Fibroblast of upper back skin (primary cell): ENCODE measurements at places on chromosomes 7 and 10.

GRCh38 chr10:63929831-63930467 lies 408.7 kb downstream of the REEP3 start:
- DNase-seq, result no peak

- no peak for DNase-seq
These were observed 38.4 kb upstream of the LRRC4 start for GRCh38 chr7:128069373-128070364.

DNA sequence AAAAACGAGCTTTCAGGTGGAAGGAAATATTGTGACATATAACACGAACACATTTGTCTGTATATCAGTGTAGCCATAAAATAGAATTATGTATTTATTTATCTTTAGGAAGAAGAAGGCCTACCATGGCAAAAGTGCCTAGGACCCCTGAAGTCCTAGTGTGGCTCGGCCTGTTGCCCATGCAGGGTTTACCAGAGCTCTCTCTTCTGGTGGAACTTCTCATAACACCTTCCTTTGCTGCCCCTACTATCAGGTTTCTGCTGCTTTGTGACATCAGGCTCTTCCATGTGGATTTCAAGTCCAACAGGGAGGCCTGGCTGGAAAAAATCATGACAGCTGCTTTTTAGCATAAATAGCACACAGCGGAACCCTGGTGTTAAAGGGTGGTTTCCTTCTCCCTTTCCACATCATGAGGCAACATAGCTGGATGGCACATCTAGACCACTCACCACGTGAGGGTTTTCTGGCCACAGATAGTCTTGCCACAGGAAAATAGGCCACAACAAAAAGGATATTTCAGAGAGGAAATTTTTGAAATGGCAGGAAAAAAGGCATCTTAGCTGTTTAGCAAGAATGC lies 44.8 kb upstream of the ADO start:
- no peak for DNase-seq

DNA sequence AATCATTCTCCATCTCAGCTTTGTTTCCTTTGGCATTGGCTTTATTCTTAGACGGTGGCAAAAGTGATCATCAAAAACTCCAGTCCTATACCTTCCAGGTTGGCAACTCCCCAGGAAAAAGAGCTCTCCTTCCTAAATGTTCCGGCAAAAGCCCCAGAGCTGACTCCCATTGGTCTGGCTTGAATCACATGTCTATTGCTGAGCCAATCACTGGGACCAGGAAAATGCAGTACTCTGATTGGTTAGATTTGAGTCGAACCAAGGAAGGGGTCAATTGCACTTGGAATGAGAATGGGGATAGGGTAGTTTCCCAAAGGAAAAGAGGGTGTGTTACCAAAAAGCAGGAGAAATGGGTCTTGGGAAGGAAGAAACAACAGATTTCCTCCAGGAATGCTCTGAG lies 22.3 kb downstream of the LEP start:
- no peak for DNase-seq

DNA sequence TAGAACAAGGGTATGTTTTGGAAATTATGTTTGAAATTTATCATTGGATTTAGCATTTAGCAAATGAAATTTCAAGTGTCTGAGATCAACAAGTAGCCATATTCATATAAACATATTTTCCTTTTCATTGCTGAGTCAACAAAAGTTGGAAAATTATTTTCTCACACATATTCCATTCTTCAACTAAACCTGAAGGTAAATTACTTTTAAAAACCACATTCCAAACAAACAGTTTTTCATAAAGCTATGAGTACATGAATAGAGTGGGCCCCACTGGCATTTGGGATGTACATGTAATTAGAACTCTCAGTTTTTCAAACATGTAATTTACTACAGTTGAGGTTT lies 178.3 kb upstream of the MKLN1 start:
- no peak for DNase-seq

DNA sequence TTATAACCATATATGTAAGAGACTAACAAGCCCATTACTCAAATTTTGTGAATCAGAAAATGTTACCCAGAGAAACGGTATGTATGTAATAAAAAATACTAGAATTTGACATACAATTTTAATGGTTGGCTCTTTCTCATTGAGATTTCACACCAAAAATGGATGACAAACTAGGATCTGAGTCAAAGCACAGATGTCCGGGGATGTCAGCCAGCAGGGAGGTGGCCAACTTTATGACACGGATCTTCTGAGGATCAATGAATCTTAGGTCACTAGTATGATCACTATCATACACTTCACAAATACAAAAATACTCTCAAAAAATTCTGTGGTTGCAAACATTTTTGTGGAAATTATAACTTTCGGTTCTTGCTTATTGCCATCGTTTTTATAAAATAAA lies 173.5 kb upstream of the NFE2L3 start:
- no peak for DNase-seq
